ENCODE measurements at places on chromosomes 6 and 20.

GRCh38 chr6:125303512-125303854 lies 1.7 kb upstream of the HDDC2 start:
- DNase-seq, result no peak

DNA sequence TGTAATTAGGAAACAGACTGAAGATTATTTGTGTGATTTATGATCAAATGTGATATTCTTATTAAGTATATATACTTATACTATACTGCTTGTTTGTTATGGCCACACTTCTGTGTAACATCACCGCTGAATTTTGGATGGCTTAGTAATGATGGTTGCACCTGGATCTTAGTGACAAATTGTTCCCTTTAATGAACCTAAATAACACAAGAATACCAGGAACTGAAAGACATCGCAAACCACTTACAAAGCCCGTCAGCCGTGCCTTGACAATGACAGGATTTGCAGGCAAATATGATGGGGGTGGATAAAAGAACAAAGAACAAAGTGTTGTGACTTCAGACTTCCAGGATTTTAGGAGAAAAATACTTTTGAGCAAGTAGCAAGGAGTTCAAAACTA lies 67.1 kb downstream of the LAMP5 start:
- no peak for DNase-seq

DNA sequence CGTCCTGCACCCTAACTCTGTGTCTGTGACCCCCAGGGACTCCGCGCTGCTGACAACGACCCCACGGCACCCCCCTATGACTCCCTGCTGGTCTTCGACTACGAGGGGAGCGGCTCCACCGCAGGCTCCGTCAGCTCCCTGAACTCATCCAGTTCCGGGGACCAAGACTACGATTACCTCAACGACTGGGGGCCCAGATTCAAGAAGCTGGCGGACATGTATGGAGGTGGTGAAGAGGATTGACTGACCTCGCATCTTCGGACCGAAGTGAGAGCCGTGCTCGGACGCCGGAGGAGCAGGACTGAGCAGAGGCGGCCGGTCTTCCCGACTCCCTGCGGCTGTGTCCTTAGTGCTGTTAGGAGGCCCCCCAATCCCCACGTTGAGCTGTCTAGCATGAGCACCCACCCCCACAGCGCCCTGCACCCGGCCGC lies 129.0 kb downstream of the TAF4 start:
- DNase-seq, result no peak

GRCh38 chr6:144769142-144769541 lies 484.0 kb downstream of the UTRN start:
- DNase-seq, result no peak

DNA sequence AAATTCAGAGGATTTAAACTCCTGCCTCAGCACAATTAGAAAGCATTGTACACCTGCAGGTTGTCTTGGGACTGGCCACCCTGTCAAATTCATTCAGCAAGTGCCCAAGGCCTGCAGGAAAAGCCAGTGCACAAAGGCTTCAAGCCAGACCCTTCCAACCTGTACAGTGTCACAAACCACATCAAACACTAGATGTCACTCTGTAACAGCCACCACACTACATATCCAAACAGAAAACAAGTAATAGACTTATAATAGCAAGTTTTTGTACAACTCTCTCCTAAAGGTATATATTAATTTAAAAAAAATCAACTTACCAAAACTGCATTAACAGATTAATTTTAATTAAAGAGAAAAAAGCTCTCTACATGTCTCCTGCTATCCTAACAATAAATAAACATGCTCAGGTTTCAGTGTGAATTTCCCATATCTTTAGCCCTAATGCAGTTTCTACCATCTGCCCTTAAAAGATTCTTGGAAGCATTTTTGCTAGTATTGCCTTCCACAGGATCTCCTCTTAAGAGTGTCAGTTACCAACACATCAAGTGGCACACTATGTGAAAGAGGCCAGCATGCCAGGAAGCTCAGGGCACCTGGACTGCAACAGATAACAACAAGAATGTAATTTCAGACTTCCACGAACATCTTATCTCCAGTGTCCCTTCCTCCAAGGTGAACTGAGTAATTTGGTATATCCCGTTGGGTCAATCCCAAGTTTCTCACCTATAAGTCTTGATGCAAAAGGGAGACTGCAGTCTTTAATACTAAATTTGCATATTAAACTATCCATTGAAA lies 47.5 kb downstream of the RALGAPA2 start:
- DNase-seq, result no peak

DNA sequence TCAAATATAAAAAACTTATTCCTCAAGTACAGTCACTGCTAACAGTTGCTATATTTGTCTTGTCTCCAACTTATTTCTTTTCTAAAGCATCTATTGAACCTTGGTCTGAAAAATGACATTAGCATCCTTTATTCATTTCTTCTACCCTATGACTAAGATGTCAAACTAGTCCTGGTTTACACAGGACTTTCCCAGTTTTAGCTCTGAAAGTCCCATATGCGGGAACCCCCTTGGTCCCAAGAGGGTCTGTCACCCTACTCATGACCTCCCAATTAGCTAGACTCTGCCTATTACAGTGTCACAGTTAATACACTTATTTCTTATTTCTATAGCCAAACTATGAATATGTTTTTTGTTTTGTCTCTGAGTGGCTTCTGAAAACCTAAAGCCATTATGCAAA lies 37.1 kb downstream of the PLEKHG1 start:
- no peak for DNase-seq

- no peak for DNase-seq
Measured at GRCh38 chr6:71277926-71278600, 10.5 kb upstream of the OGFRL1 start.

GRCh38 chr20:22333885-22334545 lies 250.4 kb downstream of the FOXA2 start:
- DNase-seq, result no peak

DNA sequence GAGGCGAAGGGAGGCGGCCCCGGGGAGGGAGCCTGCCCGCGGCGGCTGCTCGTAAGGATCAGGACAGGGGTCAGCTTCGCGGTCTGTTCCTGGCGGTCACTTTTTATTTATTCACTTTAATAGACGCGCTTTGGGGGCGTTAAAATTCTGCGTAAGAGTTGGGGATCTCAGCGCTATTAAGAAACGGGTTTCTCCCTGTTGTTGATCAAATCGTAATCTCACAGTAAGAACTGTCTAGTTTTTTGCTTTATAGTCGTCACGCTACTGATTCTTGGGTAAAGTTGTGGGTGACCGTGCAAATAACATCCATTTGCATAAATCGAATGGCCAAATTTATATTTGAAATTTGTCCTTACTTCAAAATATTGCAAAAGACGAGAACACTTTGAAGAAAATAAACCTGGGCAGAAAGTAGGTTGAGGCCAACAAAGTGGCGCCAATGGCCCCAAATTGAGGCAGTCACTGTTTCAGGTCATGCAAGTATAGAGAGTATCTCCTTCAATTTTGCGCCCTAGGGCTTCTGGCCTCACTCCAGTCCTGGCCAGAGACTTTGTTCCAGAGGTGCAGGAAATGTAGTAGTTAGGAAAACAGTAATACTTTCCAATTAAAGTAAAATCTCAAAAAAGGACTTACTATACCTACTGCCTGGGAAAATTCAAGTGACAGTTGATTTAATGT lies 963 bp upstream of the RMND1 start:
- DNase-seq, result no peak

GRCh38 chr20:54267483-54268003 lies 59.7 kb downstream of the PFDN4 start:
- DNase-seq, result no peak

Measured in activated naive CD4-positive, alpha-beta T cell (primary cell).